Uterine smooth muscle cell (primary cell): ENCODE measurements at places on chromosomes 12 and 14. TPM values are rescaled to one million over a fixed set of nuclear protein-coding genes. Genes with fewer than 3 reads are reported as not detected.

SMOC1 gene
- 0.22 TPM in 1 of 2 replicates, not detected in the other for total RNA-seq

RPL10L gene
- total RNA-seq, result not detected in 2 replicates

NTF3 gene
- total RNA-seq, result 0.12 TPM in 1 of 2 replicates, not detected in the other

ZNF891 gene
- total RNA-seq, result 1.00 and 1.4 TPM in 2 replicates

MOK gene
- total RNA-seq, result 8.3 and 10.9 TPM in 2 replicates

CHGA gene
- not detected in 2 replicates for total RNA-seq

ASCL1 gene
- total RNA-seq, result not detected in 2 replicates

TSPAN8 gene
- total RNA-seq, result 0.25 TPM in 1 of 2 replicates, not detected in the other

TSHR gene
- total RNA-seq, result not detected in 2 replicates

AMN gene
- total RNA-seq, result 0.22 and 0.50 TPM in 2 replicates

ADAM21 gene
- total RNA-seq, result 0.25 and 0.33 TPM in 2 replicates

ITGA5 gene
- total RNA-seq, result 433 and 458 TPM in 2 replicates

GNB3 gene
- total RNA-seq, result 2.9 and 3.7 TPM in 2 replicates

CEBPE gene
- total RNA-seq, result not detected in 2 replicates
